H4 (cell line): ENCODE measurements at places on chromosomes 4 and X.

DNA sequence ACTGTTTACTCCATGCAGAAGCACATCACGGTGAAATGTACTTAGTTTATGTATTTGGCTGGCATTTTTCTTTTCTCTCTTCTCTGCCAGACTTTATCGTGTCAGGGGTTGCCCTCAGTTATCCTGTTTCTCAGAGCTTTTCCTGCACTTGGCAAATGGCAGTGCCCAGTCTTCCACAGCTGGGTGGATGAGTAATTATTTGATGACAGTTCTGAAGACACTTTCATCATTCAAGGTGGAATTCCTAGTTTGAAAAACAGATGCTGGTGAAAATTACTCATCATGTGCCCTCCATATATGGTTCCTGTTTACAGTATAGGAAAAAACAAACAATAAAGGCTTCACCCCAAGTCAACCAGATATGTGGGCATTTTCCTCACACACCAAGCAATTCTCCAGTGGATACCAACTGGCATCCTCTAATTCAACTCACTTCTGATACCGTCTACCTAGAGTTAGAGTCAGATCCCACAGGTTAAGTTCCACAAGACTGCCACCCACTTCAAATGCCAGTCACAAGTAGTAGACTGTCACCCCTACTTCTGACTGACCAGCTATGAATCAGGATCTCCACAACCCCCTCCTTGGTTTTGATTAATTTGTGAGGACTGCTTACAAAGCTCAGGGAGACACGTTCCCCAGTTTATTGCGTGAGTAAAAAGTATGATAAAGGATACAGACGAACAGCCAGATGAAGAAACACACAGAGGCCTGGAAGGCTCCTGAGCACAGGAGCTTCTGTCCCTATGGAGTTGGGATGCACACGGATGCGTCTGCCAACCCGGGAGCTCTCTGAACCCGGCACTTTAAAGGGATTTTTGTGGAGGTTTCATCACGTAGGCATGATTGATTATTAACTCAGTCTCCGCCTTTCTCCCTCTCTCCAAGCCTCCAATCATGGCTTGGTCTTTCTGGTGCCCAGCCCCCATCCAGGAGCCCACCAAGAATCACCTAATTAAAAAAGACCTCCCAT lies 72.9 kb downstream of the CLDN34 start:
- DNase-seq = peak; percentile 19

GRCh38 chrX:30278365-30278764 lies 30.8 kb downstream of the NR0B1 start:
- no peak for DNase-seq

DNA sequence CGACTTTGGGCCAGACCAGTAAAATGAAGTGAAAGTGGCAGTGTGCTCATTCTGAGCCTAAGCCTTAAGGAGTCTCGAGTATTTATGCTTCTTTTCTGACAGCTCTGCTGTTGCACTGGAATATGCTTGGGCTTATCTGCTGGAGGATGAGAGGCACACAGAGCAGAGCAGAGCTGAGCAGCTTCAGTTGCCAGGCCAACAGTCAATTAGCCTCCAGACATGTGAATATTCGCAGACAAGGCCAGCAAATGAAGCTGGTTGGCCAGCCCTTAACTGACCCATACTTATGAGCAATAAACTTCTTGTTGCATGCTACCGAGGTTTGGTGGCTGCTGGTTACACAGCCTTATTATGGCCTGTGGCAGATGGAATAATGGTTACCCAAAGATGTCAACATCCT lies 203.0 kb upstream of the GEMIN8 start:
- DNase-seq = no peak

- peak; percentile 82 for DNase-seq
Observed at GRCh38 chr4:128338634-128339355, 51.2 kb upstream of the PGRMC2 start.

DNA sequence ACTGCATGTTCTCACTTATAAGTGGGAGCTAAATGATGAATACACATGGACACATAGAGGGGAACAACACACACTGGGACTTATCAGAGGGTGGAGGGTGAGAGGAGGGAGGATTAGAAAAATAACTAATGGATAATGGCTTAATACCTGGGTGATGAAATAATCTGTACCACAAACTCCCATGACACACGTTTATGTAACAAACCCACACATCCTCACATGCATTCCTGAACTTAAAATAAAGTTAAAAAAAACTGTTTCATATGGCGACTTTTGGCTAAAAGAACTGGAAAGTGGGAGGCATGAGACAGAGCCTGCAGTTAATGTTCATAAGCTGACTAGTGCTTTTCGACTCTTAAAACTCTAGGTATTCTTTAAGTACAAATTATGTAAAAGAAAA lies 98.9 kb upstream of the NPFFR2 start:
- no peak for DNase-seq
